ENCODE measurements at places on chromosomes 7 and 10. TPM values are rescaled to one million over a fixed set of nuclear protein-coding genes. Genes with fewer than 3 reads are reported as not detected.

Gene CXCL12
- total RNA-seq = 19.5 TPM

Gene SH2B2
- total RNA-seq = 2.2 TPM

Gene NKX1-2
- not detected for total RNA-seq

Gene CYP3A4
- total RNA-seq = 44.9 TPM

Gene GCK
- not detected for total RNA-seq

Gene ZNF239
- 3.8 TPM for total RNA-seq

Gene WEE2
- not detected for total RNA-seq

Gene CPA2
- 0.48 TPM for total RNA-seq

- H3K27ac ChIP-seq = peak overlapping the region; percentile 91
- H3K27me3 ChIP-seq = no peaks in the 10 kb centered on the region
- no peak for DNase-seq
Measured at GRCh38 chr10:62059217-62059920, 157.9 kb downstream of the ARID5B start.

GRCh38 chr10:102436312-102436711 lies 3.9 kb upstream of the CUEDC2 start:
- H3K27ac ChIP-seq = no peak overlapping the region
- H3K27me3 ChIP-seq = peaks cover 23% of the 10 kb centered on the region
- peaks cover 6% of the 10 kb centered on the region for H3K4me1 ChIP-seq

GRCh38 chr7:104397442-104397841 lies 69.0 kb downstream of the LHFPL3 start:
- no peak overlapping the region for H3K4me3 ChIP-seq
- H3K27ac ChIP-seq = no peak overlapping the region
- no peaks in the 10 kb centered on the region for H3K4me1 ChIP-seq
- no peak for DNase-seq

GRCh38 chr10:58838561-58839208 lies 326.0 kb downstream of the BICC1 start:
- DNase-seq = no peak
- no peaks in the 10 kb centered on the region for H3K4me1 ChIP-seq

DNA sequence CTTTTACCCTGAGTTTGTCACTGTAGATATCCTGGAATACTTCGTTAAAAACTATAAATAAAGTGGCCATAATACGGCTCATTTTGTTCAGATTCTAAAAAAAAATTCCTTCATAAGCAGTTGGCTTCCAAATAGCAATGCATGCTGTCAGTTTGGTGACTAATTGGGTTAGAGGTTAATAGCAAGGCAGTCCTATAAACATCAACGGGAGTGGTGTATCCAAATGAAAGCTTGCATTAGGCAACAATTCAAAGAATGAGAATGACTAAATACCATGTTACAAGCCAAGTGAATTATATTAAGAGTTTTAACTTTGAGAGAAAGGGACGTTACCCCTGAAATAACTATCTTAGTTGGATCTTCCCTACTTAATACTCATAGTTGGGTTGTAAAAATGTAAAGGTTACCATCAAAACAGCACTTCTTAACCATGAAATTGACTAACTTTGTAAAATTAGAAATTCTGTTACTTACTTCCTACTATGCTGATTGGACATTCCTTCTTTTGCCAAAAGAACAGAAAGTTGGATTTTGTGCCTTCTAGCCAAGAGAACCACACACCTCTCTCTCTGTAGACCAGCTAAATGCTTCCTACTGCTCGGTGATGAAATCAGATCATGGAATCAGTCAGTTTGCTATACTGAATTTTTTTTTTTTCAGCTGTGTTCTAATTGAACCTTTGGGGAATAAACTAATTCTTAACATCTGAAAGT lies 98.0 kb downstream of the KAT6B start:
- H3K4me3 ChIP-seq = no peak overlapping the region
- peaks cover 12% of the 10 kb centered on the region for H3K4me1 ChIP-seq
- no peaks in the 10 kb centered on the region for H3K27me3 ChIP-seq
- peak overlapping the region; percentile 72 for H3K27ac ChIP-seq

GRCh38 chr10:99917963-99918825 lies 91.6 kb downstream of the DNMBP start:
- no peaks in the 10 kb centered on the region for H3K36me3 ChIP-seq
- H3K4me1 ChIP-seq = peaks cover 91% of the 10 kb centered on the region
- peak; percentile 35 for DNase-seq

- no peak for DNase-seq
- H3K27ac ChIP-seq = no peak overlapping the region
- no peaks in the 10 kb centered on the region for H3K36me3 ChIP-seq
- no peaks in the 10 kb centered on the region for H3K27me3 ChIP-seq
- H3K4me3 ChIP-seq = no peak overlapping the region
Measured at GRCh38 chr10:18293536-18294510, 153.6 kb downstream of the CACNB2 start.

GRCh38 chr10:91006752-91007346 lies 86.0 kb upstream of the ANKRD1 start:
- H3K36me3 ChIP-seq = no peaks in the 10 kb centered on the region
- peaks cover 6% of the 10 kb centered on the region for H3K4me1 ChIP-seq
- no peak for DNase-seq
- H3K27me3 ChIP-seq = no peaks in the 10 kb centered on the region
- H3K4me3 ChIP-seq = no peak overlapping the region

DNA sequence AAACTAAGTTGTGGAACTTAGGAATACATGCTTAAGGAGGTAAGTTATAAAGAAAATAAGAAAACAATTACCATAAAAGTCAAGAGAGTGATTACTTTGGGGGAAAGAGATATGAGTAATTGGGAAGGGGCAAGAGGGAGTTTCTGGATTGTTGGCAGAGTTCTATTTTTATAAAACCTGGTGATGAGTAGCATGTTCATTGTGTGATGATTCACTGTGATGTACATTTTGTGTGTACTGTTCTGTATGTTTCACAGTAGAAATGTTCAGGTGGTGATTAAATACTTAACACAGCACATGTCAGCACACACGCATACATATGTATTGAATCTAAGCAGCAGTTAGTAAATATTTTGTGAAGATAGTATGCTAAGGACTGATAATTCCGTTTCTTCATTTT lies 9.7 kb upstream of the OIT3 start:
- no peak overlapping the region for H3K4me3 ChIP-seq
- no peaks in the 10 kb centered on the region for H3K36me3 ChIP-seq
- H3K27ac ChIP-seq = no peak overlapping the region
- DNase-seq = no peak
- H3K4me1 ChIP-seq = no peaks in the 10 kb centered on the region

DNA sequence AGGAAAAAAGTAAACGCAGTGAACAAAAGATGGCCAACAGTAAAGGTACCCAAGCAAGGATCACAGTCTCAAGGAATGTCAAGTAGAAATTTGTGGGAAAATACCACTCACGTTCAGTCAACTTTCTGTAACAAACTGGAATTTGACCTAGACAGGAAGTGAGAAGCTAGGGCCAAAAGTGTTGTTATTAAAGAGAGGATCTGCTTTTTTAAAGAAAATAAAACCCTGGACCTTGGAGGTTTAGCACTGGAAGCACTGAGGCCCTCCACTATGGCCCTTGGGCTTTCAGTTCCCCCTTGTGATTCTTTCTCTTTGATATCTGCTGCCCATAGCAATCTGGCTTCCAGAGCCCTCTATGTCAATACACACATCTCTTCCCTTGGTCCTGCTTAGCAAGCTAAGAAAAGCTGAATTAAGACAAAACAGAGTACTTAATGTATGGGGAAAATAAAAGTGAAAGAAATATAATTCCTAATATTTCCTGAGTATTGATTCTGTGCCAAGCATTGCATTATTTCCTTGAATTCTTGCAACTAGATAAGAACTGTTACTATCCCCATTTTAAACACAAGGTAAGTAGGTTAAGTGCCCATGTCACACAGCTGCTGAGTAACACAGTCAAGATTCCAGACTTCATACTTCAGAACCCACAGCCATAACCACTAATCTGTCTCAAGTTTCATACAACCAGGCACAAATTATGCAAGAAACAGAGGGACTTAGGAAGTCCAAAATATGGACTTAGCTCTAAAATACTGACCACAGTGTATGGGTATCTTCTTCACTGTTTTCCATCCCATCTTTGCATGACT lies 2.6 kb upstream of the ZNF438 start:
- no peak overlapping the region for H3K4me3 ChIP-seq
- peaks cover 22% of the 10 kb centered on the region for H3K4me1 ChIP-seq
- H3K27me3 ChIP-seq = no peaks in the 10 kb centered on the region
- H3K36me3 ChIP-seq = no peaks in the 10 kb centered on the region

DNA sequence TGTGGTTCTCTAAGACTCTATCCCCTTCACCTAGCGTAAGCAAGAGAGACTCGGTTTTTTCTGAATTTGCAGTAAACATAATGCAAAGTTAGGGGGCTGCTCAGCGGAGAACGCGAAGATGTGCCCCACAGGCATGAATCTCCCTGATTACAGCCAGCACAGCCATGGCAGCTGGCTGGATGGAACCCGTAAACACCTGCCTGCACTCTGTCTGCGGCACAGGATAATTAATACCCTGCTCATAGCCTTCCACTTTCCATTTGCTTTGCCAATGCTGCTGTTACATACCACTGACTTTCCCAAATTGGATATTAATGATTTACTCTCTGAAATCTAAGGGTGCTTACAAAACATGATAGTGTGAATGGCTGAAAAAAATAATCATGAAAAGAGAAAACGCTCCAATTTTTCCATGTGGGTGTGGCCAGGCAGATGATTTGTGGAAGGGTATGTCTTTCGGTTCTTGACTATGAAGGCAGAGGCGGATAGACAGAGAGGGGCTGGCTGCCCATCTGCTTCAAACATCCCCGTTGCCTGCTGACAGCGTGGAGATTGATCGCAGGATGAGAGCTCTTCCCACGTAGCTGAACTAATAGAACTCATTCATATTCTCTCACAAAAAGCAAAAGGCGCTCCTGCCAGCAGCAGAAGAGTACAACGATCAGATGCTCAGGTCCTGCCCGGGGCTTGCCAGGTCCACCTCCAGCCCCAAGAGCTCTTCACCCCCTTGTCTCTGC lies 193.2 kb upstream of the GHITM start:
- H3K27me3 ChIP-seq = no peaks in the 10 kb centered on the region
- no peak for DNase-seq
- H3K27ac ChIP-seq = no peak overlapping the region

GRCh38 chr7:30163231-30163894 lies 28.6 kb downstream of the MTURN start:
- DNase-seq = no peak
- H3K27me3 ChIP-seq = no peaks in the 10 kb centered on the region
- H3K27ac ChIP-seq = no peak overlapping the region
- H3K36me3 ChIP-seq = no peaks in the 10 kb centered on the region
- H3K4me1 ChIP-seq = peaks cover 25% of the 10 kb centered on the region
- no peak overlapping the region for H3K4me3 ChIP-seq

GRCh38 chr7:24757353-24758275 lies at the start of gene GSDME:
GSDME (minus strand) TSS chr7:24757464; CDS start chr7:24749774, 7,690 bp downstream.
- peaks cover 9% of the 10 kb centered on the region for H3K4me1 ChIP-seq
- peak within 1 kb of the TSS; percentile 66 for H3K27ac ChIP-seq
- peaks cover 66% of the 10 kb centered on the region for H3K27me3 ChIP-seq
- peak; percentile 38 for DNase-seq
- no peaks in the 10 kb centered on the region for H3K36me3 ChIP-seq
- H3K4me3 ChIP-seq = peak within 1 kb of the TSS; percentile 60

DNA sequence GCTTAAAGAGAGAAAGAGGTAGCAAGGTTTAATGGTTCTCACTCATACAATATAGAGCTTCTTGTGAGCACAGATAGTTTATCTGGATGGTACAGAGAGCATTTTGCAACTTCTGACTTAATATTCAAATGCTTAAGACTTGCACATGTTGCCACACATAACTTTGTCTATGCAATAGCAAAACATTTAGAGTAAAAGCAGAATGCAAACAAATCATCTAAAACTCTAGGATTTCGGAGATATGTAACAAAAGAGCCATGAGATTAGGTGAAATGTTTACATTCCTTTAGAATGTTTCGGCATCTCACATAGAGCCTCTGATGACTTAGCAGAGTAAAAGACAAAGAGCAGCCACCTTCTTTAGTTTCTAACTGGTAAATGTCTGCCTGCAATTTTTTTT lies 717.1 kb upstream of the LRRN3 start:
- H3K27ac ChIP-seq = no peak overlapping the region
- H3K4me3 ChIP-seq = no peak overlapping the region
- H3K36me3 ChIP-seq = no peaks in the 10 kb centered on the region
- H3K4me1 ChIP-seq = no peaks in the 10 kb centered on the region

- H3K27me3 ChIP-seq = no peaks in the 10 kb centered on the region
- H3K4me1 ChIP-seq = no peaks in the 10 kb centered on the region
- H3K27ac ChIP-seq = no peak overlapping the region
- H3K36me3 ChIP-seq = no peaks in the 10 kb centered on the region
- H3K4me3 ChIP-seq = no peak overlapping the region
- DNase-seq = no peak
Measured at GRCh38 chr7:131895541-131896164, 339.2 kb upstream of the PODXL start.

- no peaks in the 10 kb centered on the region for H3K4me1 ChIP-seq
- no peak overlapping the region for H3K4me3 ChIP-seq
- DNase-seq = no peak
- no peaks in the 10 kb centered on the region for H3K36me3 ChIP-seq
Measured at GRCh38 chr7:119925581-119926289, 347.2 kb upstream of the KCND2 start.

DNA sequence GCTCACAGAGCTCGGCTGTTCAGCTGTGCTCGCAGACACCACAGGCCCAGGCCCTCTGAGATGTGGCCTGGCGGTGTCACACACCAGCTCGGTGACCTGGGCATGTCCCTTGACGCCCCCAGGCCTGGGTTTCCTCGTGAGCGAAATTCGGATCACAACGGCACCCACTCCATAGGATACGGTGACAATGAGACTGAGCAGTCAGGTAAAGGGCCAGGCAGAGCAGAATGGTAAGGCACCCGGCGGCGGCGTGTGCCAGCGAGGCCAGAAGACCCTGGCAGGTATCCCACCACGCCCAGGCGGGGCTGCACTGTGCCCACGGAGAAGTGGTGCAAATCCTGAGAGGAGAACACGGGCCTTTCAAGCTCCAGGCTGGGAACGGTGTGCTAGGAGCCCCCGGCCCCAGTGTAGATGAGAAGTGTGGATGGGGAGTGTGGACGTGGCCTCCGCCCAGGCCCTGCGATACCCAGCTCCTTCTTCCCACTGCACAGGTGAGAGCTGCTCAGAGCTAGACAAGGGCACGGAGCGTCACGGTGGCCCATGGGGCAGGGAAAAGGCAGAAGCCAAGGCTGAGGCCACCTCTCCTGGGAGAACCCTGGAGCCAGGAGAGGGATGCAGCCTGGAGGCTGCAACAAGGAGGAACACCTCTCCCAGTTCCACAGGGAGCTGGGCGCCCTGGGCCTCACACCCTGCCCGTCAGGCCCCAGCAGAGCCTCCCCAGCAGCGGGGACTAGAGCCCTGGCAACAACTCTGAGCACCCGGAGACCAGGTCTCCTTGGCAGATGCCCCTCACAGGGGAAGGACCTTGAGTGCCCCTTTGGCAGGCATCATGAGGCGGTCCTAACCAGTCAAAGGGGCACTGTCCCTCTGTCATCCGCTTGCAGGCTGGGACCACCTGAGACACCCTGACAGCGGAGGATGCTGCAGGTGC lies 219.1 kb downstream of the MAD1L1 start:
- no peaks in the 10 kb centered on the region for H3K27me3 ChIP-seq
- no peak for DNase-seq
- no peaks in the 10 kb centered on the region for H3K36me3 ChIP-seq
- H3K4me3 ChIP-seq = no peak overlapping the region

DNA sequence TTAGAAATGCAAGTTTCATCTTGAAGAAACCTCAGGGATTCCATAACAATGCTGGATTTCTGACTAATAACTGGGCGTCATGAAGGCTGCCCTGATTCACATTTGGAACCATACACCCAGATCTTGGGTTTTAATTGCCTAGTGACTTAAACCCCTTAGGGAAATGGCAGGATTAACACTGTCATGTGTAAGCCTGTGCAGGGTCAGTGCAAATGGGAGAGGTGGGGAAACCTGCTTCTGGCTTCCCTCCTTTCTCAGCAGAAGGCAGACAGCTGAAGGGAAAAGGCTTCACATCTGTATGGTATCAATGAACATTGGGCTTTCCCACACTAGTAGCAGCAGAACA lies 364.2 kb downstream of the ANKRD30A start:
- no peaks in the 10 kb centered on the region for H3K4me1 ChIP-seq
- H3K4me3 ChIP-seq = no peak overlapping the region
- no peaks in the 10 kb centered on the region for H3K36me3 ChIP-seq
- H3K27me3 ChIP-seq = no peaks in the 10 kb centered on the region

Data from transverse colon (tissue), 4 donors.